ENCODE measurements at places on chromosomes 2 and 18.

DNA sequence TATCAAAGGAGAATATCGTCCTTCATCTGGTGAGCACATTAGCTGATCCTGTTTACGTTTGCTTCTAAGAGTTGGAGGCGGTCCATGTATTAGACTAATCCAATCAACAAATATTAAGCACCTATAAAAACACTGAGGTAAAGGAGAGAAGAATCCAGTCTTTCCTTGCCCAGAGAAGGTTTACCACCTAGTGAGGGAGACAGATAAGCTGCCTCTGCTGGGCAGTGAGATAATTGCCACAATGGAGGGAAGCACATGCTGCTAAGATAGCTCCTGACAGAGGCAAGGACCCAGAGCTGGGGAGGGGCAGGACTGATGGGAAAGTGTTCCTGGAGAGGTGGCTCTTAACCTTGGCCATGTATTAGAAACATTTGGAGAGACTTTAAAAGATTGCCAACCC lies 36.7 kb upstream of the ST8SIA5 start:
- DNase-seq, result no peak

DNA sequence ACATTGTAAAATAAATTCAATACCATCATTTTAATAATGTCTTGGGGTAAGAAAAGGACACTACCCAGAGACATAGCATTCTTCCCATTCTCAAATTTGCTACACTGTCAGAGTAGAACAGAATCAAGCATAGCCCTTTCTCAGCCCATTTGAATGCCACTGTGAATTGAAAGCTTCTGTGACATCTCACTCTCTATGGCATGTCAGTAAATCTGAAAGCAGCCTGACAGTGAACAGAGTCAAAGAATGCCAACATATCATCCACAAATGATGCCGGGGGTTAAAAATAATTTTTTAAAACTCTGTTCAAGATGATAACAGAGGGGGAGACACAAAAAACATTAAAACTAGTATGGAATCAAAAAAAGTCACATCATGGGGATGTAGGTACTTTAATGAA lies 17.6 kb downstream of the SUCLG1 start:
- DNase-seq, result no peak

GRCh38 chr18:78818961-78819360 lies 160.7 kb upstream of the SALL3 start:
- no peak for DNase-seq

DNA sequence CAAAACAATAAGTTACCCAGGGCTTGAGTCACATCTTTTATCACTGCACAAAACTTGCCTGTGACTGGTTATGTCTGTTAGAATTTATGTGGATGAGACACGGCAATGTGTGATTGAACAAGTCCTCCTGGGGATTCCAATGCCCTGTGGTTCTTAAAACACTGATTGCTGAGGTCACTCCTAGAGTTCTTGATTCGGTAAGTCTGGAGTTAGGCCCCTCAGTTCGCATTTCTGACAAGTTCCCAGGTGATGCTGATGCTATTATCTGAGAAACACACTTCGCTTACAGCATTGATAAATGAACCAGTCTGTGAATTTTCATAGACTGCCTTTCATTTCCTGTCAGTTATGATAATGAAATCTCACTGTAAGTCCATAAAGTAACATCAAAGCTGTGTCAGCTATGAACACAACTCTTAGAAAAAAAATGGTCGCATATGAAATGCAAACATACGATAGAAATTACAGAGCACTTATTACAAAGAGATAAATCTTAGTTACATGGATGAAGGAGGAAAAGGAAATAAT lies 214.0 kb downstream of the DLGAP1 start:
- no peak for DNase-seq

DNA sequence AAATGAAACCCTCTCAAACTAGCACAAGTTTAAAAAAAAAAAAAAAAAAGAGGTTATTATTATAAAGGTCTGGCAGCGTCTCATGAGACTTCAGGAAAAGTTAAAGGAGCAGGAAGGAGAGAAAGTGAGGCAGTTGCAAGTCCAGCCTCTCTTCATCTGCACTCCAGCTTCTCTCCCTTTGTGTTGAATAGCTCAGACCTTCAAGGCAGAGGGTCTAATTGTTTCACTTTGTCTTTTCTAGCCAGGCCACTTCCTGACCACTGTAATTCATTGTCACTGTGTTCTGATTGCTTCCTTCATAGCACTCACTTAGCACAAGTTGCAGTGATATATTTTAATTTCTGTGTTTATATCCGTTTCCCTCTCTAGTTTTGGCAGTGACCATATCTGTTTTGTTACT lies 99.9 kb downstream of the SPATS2L start:
- DNase-seq, result no peak
